GM13976 (cell line): ENCODE measurements at places on chromosomes 3 and 15.

DNA sequence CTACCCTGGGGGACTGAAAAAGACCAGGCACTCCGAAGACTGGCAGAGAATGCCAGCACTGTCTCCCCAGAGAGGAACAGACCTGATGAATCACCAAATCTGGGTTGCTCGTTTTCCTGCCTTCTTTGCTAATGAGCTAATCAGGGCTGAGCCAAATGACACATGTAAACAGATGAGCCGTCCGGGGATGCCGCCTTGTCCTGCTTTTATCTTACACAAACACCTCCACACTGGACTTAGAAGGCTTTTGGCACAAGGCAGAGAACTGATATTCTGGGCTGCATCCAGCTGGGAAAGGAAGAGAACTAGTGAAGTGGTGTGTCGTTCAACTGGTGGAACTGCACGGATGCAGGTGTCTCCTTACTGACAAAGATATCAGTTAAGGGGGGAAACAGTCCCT is 88.1 kb downstream of the MECOM start:
- DNase-seq: no peak

DNA sequence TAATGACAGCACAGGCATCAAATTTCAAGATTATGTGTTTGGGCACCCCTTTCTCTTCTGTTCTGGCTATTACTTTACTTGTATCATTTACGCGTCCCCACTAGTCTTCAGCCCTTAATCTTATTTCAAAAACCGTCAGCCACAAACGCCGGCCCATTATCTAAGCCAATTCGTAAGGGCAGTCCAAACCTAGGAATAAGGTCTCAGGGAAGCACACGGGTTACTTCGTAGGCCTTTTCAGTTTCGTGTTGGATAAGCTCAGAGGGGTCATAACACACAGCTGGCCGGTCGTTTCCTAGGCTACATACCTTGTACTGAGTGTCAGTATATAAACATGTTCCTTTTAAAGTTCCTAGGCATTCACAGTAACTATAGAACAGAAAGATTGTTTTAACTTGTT is 5.1 kb upstream of the DNAAF4 start:
- no peak for DNase-seq

GRCh38 chr3:70315021-70315420 is 2.6 kb upstream of the MDFIC2 start:
- DNase-seq: no peak

DNA sequence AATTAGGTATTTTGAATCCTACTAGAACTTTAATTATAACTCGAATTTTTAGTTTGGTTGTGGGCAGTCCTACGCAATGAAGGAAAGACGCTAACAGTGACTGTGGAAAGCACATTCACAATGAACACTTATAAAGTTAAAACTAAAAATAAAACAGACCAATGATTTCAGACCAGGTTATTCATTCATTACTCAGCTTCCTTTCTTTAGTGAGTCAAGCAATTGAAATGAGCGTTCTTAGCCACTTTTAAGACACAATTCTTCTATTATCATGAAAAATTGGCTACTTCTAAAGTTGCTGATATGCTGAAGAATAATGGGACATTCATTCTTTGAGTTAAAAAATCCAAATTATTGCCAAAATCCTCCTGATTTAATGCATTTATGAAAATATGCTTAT is 66.0 kb upstream of the CMSS1 start:
- DNase-seq: no peak

DNA sequence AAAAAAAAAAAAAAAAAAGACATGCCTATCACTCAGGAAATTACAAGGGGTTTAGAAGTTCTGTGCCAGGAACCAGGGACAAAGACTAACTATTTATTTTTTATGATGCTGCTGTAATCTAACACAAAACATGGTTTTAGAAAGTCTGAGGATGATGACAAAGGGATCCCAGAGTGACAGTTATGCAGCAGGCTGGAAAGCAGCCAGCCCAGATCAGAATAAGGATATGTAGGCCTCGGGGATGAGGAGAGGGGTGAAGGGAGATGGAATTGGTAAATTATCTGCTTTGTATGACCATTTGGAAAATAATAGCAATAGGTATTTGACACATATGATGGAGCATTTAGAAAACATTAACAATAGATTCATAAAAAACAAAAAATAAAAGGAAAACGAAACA is 34.1 kb upstream of the NMD3 start:
- DNase-seq: no peak

- DNase-seq: no peak
Observed at GRCh38 chr15:94602754-94603470, 371.6 kb downstream of the MCTP2 start.
